GM04504 (cell line): ENCODE measurements at places on chromosomes 7 and 10.
A peak's percentile ranks its signal among the peaks of the same experiment; 100 is the strongest.

GRCh38 chr7:42605406-42606192 is 306.3 kb downstream of the C7orf25 start:
- DNase-seq, result no peak

DNA sequence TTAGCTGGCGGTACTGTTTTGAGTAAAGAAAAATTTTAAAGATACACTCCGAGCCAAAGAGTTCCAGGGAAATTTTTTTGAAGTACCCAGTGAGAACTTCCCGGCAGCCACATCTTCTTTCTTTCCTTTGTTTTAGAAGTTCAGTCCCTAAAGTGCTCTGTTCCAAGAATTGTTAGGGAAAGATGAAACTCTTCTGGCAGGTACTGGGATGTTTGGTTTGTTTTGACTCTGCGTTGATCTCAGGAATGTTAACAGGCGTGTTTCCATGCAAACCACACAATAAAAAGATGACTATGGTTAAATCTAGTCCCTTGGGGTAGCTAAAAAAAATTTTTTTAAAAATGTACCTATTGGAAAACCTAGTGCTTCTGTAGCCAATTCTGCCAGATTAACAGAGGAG is 224.7 kb upstream of the PHYHIPL start:
- DNase-seq, result peak; percentile 83

GRCh38 chr7:38317515-38317914 is 44.1 kb upstream of the TARP start:
- no peak for DNase-seq

DNA sequence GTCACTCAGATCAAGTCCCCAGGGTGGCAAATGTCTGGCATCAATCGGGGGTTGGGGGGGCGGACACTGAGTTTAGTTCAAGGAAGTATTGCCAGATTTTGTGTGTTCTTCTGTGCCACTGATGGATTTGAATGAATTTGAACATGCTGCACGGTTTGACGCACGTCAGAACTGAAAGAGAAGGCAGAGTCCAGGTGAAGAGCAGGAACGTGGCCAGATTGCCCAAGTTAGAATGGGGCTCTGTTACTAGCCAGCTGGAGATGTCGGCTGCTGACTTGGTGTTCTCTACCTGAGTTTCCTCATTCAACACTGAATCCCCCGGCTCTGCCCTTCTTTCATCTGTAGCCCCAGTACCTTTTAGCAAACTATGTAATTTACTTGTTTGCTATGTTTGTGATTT is 180.2 kb downstream of the PRKCQ start:
- DNase-seq, result no peak

GRCh38 chr7:116671681-116672595 is at the start of gene MET:
Gene MET, plus strand, starts transcription at chr7:116672196. Its CDS starts 26,889 bp downstream, at chr7:116699085.
- DNase-seq, result peak; percentile 71

DNA sequence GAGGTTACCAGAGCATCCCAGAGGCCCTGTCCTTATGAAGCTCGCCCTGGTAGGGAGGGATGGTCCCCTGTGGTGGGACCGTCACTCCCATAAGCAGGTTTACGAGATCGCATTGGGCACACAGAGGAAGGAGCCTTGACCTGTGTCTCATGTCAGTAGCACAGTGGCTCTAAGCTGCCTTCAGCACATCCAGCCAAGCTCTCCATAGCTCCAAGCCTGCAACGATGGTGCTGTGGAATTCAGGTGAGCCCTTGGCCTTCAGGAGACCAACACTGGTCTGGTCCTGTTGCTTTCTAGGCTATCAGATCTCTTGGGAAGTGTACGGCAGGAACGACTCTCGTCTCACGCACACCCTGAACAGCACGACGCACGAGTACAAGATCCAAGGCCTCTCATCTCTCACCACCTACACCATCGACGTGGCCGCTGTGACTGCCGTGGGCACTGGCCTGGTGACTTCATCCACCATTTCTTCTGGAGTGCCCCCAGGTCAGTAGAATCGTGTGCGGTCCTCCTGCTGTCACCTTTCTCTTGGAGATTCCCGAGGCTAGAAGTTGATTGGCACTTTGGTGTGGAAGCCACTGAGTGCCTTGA is 605.3 kb upstream of the FOXK1 start:
- DNase-seq, result no peak

- no peak for DNase-seq
Observed at GRCh38 chr7:151082141-151083070, 887 bp downstream of the TMUB1 start.

DNA sequence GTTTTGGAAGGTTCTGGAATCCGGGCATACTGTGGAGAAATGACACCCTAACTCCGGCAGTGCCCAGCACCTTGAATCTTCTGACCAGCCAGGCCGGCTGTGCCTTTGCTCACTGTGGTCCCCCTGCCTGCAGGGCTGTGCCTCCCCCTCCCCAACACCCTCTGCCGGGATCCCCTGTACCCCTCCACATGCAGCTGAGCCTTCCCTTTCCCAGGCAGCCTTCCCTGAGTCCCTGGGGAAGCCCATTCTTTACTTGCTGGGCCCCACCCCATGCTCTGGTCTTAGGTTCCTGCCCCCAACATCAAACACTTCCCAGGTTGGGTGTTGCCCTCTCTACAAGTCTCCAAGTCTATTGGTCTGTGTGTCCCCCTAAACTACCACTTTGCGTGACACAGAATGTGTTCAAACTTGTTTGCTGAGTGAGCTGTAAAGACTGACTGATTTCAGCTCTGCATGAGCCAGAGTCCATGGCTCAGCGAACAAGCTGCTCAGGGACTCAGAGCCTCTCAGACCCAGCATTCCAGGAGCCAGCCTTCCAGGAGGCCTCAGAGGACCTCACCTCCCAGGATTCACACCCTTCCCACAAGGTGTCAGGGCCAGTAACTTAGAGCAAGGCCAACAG is 31.6 kb downstream of the CALML5 start:
- no peak for DNase-seq

DNA sequence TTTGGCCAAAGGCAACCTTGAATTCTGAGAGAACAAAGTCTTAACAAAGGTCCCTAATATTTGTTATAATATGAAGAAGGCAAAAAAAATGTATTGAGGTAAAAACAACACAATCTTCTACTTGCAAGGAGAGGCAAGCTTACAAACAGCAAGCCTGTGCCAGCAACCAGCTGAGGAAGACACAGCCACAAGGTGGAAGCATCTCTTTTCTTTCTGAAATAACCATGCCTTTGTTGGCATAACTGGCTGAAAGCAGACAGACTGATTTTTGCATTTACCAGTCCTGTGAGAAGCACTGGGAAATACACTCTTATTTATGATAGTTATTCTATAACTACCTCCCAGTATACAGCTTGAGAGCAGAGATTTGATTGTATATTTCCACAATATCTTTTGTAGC is 292.0 kb downstream of the PHTF2 start:
- peak; percentile 16 for DNase-seq

DNA sequence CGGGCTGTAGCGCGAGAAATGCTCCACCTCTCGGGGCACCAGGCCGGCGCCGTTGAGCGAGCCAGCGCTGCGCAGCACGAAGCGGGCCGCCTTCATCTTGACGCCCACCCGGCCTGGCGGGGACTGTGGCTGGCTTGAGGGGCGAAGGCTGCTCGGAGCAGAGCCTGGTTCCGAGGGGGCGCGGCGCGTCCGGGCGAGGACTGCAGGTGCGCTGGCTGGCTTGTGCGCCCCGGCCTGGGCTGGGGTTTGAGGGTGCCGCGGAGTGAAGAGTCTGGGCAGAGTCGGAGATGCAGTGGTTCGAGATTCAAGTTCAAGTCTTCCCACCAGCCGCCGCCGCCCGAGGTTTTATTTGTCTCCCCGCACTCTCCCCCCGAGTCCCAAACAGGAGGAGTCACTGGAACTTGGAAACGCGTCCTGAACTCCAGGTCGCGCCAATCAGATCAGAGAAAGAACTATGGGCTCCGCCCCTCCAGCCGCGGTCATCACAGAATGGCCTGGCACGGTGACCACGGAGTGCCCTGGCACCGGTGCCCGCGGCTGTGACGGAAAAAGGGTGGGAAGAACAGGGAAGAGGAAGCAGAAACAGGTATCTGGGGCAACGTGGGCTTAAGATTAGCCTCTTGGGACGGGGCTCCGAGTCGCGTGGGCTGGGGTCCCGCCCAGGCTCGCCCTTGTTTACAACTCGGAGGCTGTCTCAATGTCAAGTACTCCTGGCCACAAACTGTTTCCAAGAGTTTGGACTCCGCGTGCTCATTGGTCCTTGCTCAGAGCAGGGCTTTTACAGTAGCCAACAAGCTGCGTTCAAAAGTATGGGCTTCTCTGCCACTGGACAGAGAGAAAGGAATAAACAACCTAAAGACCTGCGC is at the start of gene PDK4:
Gene PDK4, minus strand, starts transcription at position 319 of the 866 bp plus-strand sequence. Its CDS starts 223 bp downstream, at position 96.
- peak; percentile 62 for DNase-seq

DNA sequence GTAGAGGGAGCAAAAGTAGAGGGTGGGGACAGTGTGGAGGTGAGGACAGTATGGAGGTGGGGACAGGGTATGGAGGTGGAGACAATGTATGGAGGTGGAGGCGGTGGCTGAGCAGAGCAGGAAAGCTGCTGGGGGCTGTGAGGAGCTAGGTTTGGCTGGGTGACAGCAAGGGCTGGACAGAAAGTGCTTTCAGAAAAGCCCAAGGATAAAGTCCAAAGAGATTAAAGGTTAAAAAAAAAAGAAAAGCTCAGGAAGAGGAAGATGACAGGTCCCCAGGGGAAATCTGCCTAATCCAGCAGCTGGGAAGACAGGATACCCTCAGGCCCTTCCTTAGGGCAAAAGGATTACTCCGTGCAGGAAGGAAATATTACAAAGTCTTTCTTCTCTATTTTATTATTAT is 32.1 kb upstream of the PFKFB3 start:
- no peak for DNase-seq

DNA sequence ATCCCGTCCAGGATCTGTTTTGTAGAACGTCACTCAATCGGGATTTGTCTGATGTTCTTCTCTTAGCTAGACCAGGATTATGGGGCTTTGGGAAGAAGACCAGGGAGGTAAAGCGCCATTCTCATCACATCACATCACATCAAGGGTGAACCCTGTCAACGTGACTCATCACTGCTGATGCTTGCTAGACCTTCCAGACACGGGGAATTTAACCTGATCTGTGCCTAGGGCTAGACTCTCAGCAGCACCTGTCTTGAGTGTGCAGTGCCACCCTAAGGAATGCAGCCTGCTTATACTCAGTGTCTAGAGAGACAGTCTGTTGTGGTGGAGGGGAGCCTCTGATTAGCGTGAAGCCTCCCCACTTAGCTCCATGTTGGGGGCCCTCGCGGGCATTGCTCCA is 678.6 kb upstream of the FOXK1 start:
- no peak for DNase-seq

DNA sequence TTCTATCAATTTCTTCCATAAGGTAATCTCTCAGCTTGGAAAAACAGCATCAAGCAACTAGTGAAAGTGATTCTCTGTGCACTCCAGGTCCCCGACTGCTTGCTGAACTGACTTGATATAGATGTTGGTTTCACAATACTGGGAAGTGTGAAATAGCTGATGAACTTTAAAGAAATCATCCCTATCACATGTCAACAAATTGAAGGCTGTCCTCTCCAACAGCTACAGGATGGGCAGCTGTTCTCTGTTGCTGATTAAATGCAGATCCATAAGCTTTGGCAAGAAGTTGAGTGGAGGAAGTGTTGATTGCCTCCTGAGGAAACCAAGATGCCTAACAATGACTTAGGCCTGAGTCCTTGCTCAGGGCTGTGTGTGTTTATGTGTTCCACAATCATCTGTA is 130.4 kb upstream of the GDF10 start:
- no peak for DNase-seq

- DNase-seq, result no peak
Observed at GRCh38 chr10:22345301-22346095, at the start of gene SPAG6. Gene SPAG6, plus strand, starts transcription at chr10:22345496. Its CDS starts 116 bp downstream, at chr10:22345612.

DNA sequence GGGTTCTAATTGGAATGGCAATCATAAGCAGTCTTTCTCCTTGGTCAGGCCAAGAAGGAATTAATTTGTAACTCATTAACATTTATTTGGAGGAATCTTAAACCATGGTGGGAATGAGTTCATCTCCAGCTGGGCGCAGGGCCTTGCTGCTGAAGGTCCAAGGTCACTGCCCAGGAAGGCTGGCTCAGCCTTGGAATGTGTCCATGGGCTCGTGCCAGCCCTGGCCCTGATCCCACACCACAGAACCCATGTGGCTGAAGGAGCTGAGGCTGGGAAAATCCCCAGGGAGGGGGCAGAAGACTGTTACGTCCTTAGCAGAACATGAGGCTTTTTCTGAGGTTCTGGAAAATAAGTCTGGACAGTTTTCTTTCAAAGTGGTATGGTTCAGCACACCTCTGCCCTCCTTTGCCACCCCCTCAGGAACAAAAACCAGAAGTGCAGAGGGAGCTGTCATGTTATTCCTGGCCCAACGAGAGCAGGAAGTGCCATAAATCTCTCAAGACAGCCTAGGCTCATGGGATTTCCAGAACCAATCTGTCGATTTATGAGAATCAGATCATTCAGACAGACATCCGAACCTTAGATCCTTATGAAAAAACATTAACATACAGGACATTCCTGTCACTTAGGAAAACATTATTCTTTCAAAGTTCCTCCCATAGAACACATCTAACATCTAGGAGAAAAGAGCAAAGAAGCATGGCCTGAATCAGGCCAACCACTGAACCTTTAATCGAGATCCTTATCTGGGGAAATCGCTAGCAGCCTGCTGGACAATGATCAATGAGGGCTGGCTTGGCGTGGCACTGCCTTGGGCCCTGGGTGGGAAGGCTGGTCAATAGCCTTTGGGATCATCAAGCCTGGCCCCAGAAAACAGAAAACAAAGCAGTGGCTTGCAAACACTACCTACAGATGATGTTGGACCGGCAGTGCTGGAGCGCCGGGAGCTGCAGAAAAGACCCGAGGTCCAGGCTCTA is 134.3 kb downstream of the TAX1BP1 start:
- peak; percentile 13 for DNase-seq

- no peak for DNase-seq
Observed at GRCh38 chr10:373015-373414, 237.8 kb downstream of the ZMYND11 start.

DNA sequence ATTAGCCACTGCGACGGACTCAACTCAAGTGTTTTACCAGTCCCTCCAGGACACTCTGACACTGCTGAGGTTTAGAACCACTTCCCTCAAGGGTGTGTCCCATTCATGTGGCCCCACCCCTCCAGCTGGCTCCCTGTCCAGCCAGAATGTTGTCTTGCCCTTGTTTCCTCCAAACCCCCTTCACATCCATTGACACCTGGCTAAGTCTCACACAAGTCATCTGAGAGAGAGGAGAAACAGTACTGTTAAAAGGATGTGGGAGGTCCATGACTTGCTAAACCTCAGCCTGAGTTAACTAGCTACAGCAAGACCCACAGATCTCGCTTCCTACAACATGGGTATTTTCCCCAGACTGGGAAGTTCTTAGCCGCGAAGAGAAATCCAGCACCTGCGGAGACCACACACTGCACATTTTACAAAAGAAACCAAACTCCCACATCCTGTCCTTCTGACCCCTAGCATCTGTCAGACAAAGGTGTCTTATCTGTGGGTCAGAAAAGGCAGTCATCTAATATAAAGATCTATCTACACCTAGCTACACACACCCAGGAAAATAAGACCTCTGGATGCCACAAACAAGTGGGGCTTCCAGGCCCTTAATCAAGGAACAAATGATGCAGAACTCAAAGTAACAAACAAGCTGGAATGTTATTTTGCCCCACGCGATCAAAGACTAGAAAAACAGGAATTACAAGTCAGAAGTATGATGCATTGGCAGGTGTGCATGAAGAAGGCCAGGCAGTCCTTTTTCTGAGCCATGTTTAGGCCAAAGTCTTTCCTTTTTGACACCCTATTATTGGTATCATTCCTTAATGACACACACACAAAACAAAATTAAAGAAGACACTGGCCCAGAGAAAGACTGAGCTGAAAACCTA is 13.9 kb downstream of the OSBPL3 start:
- no peak for DNase-seq
